ENCODE measurements at places on chromosomes 5 and 9.

- no peak for DNase-seq
Measured at GRCh38 chr5:8060235-8060952, 191.4 kb downstream of the MTRR start.

DNA sequence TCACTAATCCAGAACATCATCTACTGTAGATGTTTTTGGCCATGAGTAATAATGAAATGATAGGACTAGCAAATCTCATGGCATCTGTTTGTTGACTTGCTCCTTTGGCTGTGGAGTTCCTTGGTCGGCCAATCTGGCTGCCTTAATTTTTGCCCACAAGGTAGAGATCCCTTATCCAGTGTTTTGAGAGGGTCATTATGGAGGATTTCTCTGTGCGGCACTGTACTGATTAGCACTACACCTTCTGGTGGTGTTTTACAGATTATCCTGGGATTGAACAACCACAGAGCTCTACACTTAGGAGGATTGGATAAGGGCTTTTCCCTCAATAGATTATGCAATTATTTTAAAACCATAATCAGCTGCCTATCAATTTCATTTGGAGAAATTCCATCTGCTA is 3.2 kb upstream of the ENHO start:
- DNase-seq = no peak

- no peak for DNase-seq
Measured at GRCh38 chr5:138775034-138775433, 21.8 kb downstream of the CTNNA1 start.

- DNase-seq = peak; percentile 63
Measured at GRCh38 chr9:99485459-99485858, 263.4 kb downstream of the SEC61B start.

DNA sequence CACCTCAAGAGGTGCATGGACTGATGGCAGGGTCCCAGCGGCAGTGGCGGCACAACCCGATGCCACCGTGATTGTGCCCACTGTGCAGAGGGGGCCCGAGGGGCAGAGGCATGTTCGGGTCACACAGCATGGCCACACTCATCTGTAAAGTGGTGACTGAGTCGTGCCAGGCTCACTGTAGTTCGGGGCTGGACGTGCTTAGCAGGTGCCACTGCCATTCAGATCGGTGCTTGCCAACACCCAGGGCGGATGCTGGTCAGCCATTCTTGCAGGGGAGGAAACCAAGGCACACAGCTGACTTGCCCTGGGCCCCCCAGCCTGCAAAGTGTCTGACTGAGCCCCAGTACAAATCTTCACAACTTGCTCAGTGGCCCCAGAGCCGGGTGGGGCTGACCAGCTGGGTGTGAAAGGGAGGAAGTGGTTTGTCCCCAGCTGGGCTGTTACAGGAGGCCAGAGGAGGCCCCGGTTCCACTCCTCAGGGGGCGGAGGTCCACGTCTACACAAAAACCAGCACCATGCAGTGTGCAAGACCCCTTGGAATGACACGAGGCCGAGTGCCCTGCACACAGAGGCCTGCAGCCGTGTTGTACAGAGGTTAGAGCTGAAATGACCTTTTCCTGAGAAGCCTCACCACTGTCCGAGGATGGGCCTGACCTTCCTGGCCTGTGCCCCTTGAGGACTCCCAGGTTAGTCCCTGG is 17.9 kb downstream of the FGD3 start:
- no peak for DNase-seq

- no peak for DNase-seq
Measured at GRCh38 chr9:114017741-114018715, 60.1 kb downstream of the AMBP start.

DNA sequence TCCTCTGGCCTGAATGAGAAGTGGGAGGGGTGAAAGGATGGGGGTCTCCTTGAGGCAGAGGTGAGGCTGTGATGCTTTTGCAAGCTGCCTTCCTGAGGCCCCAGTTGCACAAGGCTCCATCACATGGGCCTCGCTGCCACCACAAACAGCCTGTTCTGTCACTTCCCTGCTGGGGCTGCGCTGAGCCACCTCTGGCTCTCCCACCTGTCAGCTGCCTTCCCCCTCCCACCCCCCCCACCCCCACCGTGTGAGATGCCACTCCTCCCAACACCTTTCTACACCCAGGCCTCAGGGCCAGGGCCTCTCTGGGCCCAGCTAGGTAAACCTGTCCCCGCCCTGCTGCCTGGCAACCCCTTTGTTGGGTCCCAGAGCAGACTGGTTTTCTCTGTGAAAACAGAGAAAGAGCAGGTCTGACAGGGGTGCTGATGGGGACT is 4.5 kb upstream of the PDLIM4 start:
- no peak for DNase-seq

DNA sequence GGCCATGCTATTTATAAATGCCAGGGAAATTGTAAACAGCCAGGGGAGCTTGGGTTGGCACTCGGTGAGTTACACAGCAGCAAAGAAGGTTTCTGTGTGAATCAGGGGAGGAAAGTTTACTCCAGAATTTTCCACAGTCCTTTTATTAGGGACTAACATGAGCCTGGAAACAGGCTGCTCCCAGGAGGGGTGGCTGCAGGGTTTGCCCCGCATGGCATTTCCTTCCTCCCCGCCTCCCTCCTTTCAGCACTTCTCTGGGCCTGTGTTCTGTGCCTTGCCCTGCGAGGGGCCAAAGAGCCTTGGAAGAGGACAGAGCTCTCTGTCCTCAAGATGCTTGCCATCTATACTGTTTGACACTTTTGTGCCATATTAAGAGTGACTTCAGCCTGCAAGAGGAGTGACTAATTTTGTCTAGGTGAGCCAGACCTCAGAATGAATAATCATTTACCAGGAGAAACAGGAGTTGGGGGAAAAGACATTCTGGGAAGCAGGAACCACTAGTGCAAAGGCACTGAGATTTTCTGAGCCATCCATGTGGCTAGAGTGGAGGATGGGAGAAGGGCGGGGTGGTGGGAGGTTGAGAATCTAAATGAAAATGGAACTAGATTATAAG is 1.8 kb downstream of the GSN start:
- DNase-seq = no peak

DNA sequence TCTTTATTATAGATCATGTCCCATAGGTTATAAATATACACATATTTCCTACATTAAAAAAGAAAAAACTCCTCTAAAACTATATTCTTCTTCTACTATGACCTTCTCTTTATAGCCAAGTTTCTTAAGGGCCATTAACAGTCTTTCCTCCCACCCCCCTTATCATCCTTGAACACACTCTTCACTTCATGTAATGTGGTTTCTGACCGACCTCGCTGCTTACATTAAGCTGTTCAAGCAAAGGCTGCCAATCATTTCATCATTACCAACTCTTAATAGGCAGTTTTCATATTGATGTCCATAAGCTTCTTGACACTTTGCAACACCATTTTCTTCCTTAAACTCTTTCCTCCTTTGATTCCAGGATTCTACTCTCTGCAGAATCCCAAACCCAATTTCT is 283.0 kb upstream of the PCSK5 start:
- DNase-seq = no peak

DNA sequence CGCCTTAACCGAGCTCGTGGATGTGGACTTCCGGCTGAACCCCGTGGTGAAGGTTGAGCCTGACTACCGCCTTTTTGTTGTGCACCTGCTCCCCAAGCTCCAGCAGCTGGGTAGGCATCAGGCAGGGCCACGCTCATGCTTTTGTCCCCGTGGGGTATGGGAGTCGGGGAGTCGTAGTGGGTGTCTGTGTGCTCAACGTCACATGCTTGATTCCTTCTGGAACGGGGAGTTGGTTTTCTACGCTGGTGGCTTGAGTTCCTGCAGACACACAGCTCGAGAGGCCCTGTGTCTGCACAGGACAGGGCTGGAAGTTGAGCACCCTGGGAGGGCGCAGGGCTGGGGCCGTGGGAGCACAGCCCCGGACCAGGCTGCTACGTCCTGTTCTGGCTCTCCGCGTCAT is 8.0 kb downstream of the CEP72 start:
- DNase-seq = no peak

DNA sequence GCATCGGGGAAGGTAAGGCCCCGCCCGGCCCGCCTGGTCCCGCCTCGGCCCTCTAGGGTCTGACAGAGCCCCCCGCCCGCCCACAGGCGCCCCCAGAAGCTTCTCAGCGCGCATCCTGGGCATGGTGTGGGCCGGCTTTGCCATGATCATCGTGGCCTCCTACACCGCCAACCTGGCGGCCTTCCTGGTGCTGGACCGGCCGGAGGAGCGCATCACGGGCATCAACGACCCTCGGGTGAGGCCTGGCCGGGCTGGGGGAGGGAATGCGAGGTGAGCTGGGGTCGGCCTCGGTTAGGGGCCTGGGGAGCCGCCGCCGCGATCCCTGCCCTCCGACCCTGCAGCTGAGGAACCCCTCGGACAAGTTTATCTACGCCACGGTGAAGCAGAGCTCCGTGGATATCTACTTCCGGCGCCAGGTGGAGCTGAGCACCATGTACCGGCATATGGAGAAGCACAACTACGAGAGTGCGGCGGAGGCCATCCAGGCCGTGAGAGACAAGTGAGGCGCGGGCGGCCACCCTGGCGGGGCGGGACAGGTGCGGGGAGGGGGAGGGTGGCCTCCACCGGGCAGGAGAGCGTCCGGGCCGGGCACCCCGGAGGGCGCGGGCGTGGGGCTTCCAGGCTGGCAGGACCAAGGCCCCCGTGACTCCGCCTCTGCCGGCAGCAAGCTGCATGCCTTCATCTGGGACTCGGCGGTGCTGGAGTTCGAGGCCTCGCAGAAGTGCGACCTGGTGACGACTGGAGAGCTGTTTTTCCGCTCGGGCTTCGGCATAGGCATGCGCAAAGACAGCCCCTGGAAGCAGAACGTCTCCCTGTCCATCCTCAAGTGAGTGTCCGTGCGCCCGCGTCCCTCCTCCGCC is 7.1 kb downstream of the LRRC26 start:
- DNase-seq = no peak

All from fibroblast of the conjunctiva (primary cell).